ENCODE measurements at places on chromosomes 11 and 22. TPM values are rescaled to one million over a fixed set of nuclear protein-coding genes. Genes with fewer than 3 reads are reported as not detected.

The TXN2 gene
- total RNA-seq = 76.0 TPM

The USP2 gene
- 4.3 TPM for total RNA-seq

The IGF2 gene
- total RNA-seq = 9.0 TPM

The NXPE2 gene
- 0.09 TPM for total RNA-seq
